8988T (cell line): ENCODE measurements at places on chromosomes 7 and 10.

DNA sequence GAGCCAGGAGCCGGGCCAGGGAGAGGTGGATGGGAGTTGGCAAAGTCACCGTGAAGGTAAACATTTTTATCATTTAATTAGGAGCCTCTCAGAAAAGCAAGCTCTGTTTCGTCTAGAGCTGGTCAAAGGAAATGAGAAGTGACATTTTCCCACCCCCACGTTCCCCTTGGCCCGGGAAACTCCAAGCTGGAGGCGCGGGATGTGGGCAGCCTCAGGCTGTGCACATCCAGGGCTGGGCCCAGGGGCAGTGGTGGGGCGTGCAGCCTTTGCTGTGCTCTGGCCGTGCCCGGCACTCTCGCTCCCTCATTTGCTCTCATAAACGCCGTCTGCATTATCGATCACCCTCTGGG is 135.6 kb upstream of the RET start:
- no peak for DNase-seq

- DNase-seq: no peak
Observed at GRCh38 chr10:122093076-122093475, 104.1 kb downstream of the TACC2 start.

DNA sequence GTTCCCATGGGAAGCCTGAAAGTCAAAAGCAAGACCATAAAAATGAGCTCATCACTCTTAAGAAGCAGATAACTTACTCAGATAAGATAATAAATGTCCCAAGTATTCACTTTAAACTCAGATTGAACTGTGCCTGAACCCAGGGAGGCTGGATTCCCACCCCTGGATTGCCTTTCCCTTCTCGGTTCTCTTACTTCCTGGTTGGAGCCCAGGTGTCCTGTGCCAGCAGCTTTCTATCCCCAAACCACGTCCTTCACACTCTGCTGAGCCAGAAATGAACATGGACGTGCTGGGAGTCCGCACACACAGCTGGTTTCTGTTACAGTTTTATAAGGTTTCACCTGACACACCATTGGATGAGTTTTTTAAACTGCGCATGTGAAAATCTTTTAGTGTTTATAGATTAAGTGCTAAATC is 636.2 kb upstream of the IGFBP3 start:
- no peak for DNase-seq

DNA sequence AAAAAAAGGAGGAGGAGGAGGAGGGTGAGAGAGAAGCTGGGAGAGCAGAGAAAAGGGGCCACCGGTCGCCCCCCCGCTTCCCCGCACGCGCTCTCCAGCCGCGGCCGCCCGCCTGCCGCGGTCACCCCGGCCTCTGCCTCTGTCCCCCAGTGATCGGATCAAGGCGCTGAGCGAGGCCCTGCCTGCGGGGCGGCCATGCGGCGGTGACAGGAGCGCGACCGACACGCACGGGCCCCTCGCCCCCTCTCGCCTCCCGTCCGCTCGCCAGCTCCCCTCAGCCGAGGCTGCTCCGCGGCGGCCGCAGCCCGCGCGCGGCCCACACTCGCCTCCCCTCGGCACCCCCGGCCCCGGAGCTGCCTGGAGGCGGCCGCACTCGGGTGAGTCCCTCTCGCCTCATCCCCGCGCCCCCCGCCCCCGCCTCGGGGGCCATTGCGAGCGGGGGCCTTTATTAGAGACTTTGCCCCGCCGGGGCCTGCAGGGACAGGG is at the start of gene GTF2I:
Gene GTF2I (plus strand): TSS at position 27 of the 486 bp plus-strand sequence. CDS start 31,411 bp downstream, outside the sequence.
- DNase-seq: no peak

DNA sequence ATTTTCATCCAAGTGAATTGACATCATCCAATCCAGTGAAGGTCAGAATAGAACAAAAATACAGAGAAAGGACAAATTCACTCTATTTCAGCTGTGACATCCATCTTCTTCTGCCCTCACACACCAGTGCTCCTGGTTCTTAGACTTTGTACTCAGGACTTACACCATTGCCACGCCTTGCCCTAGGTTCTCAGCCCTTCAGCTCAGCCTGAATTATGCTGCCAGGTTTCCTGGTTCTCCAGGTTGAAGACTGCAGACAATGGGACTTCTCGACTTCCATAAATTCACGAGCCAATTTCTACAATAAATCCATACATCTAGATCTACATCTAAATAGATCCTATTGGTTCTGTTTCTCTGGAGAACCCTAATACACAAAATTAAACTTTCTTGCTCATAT is 181.2 kb upstream of the KCND2 start:
- DNase-seq: no peak

GRCh38 chr7:128902761-128903585 is 7.5 kb downstream of the KCP start:
- DNase-seq: peak; percentile 3
